ENCODE measurements at places on chromosomes 4 and X.
A peak's percentile ranks its signal among the peaks of the same experiment; 100 is the strongest.

DNA sequence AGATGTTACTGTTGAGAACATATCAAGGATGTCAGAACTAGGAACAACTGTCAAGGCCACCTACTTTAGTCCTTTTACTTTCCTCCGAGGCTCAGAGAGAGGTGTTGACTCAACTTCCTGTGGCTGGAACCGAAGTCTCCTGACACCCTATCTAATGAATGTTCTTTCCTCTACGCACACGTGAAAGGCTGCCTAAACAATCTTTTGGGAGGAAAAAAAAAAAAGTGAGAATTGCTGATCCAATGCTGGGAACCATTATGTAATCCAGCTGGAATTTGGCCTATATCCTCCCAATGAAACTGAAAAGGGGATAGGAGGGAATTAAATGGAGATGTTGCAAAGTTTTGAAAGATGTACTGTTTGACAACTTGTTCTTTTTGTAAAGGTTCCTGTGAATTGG, 8.3 kb upstream of the MAP7D3 start:
- DNase-seq, result peak; percentile 76

DNA sequence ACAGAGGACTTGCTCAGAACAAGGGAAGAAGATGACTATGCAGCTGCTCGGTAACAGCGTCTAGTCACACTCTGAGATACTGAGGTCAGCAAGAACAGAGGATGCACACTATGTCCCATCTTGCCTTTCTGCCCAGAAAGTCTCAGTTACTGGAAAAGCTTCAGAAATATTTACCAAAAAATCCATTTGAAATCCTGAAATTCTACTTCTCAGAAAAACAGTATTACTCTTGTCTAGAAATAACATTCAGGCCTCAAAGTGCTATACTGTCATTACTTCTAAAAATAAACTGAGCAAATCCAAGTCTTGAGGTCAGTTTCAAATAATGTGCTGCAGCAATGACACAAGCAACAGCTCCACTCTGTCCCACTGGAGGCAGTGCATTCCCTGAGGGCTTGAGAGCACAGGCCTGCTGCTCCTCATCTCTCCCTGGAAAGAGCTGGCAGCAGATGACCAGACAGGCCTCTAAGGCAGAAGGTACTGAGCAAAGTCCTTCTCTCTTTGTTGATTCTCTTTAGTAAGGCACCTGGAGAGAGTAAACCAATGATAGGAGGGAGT, 76.9 kb downstream of the CAMK2D start:
- peak; percentile 67 for DNase-seq

DNA sequence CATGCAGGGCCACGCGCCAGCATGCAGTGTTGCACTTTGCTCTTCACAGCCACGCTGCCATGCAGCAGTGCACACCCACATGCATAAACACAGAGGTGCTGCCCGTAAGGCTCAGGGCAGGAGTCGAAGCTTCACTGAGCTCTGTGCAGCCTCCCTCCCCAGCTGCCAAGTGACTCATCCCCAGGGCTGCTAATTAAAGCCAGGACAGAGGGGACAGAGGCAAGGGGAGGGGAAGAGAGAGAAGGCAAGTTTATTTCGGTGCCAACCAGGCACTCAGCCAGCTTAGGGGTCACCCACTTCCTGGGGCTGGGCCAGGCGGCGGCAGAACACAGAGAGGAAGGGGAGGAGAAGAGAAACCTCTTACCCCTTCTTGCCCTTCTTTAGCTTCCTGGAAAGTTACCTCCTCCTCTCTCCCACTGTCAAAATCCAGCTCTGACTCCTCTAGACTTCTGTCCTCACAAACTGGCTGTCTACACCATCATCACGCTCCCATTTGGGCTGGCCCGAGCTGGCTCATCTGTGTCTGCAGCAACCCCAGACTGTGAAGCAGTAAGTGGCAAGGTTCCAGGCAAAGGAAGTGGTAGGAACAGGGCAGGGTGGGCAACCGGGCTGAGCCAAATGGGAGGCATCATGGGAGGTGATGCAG, 6.2 kb upstream of the IQSEC2 start:
- DNase-seq, result peak; percentile 54

- no peak for DNase-seq
Observed at GRCh38 chrX:82961129-82961528, 547.0 kb upstream of the POU3F4 start.

DNA sequence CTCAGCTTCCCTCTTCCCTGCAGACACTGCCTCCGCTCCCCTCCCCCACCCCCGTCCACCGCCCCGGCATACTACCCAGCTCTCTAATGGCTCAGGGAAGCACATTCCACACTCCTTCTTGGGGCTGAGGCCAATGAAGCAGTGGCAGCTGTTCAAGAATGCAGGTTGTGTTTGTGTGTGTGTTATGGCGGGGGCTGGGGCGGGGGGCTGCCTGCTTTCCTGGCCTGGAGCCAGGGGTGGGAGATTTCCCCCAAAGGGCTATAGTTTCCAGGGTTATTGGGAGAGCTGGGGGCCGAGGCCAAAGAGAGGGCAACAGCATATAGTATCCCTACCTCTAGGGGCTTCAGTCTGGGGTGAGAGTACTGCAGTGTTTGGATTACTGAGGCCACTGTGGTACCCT, 149.4 kb downstream of the EFNB1 start:
- DNase-seq, result peak; percentile 72

GRCh38 chrX:132034648-132035047, 11.5 kb downstream of the STK26 start:
- no peak for DNase-seq

DNA sequence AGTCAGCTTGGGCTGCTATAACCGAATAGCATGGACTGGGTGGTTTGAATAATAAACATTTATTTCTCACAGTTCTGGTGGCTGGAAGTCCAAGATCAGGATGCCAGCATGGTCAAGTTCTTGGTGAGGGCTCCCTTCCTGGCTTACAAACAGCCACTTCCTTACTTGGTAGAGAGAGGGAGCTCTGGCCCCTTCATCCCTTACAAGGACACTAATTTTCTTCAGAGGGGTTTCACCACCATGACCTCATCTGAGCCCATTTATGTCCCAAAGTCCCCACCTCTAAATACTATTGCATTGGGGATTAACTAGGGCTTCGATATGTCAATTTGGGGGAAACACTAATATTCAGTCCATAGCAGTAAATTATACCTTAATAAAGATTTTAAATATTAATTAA, 61.8 kb downstream of the CLNK start:
- no peak for DNase-seq

DNA sequence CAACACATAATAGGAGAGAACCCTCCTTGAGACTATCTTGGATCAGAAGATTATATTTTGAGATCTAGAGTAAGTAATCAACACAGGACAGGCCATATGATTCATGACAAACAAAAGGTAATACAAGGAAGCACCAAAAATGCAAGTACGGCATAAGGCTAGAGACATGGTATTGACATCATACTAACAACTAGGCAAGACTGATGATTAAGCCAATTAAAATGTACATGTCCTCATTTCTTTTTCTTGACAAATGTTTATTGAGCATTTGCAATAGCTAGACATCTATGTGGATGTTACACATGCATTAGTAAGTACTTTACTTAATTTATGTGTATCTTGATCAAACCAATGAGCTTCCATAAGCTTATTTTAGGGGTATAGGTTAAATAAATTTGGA, 695.7 kb upstream of the GALNTL6 start:
- DNase-seq, result no peak

DNA sequence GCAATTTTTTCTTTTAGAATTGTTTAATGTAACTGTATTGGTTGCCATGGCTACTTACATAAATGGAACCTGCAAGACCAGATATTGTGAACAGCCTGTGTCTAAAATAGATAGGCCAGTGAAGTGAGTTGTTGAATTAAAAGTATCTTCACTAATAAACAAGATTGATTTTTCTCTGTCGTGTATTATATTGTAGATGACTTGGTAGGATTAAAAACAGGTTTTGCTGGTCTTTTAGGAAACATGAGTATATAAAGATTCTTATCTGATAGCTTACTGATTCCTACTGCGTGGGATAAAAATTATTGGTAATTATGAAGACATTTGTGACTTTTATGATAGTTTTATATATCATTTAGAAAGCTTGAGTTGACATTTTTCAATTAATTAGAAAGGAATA, 162.1 kb downstream of the KDM6A start:
- DNase-seq, result no peak

DNA sequence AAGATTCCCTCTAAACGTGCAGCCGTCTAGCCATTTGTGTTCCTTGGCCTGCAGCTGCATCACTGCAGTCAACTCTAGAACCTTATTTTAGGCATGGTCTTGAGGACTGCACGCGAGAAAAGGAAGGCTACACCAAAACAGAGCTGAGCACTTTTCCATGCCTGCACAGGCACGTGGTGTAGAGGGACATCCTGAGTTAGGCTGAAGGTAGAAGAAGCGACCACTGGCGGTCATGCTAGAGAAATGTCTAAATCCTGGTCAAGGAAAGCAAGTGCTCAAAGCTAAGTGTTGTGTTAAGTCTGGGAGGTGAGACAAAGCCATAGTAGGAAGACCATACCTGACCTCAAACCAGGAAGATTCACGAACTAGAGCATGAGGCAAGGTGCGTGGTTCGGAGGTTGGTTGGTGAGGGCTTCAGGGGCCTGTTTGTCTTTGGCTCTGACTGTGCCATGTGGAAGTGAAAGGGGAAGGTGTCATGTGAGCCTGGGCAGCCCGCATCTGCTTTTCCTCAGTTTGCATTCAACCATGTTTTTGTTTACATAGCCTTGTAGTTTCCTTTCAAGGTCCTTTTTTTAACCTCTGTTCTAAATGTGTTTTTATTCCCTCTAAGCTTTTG, 203.8 kb downstream of the AASDH start:
- DNase-seq, result no peak

DNA sequence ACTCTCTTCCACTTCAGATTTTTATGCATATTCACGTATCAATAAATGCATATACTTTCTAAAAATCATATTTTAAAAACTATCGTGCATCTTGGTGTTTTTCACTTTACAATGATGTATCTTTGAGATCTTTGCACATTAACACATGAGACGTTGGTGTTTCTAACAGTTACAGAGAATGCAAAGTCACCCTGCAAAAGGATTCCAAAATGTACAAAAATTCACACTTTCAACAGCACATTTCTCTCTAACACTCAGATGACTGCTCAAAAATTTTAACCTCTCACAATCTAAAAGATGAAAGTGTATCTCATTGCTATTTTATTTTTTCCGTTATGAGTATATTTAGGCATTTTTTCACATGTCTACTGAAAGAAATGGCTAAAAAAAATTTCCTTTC, 38.9 kb downstream of the ELOVL6 start:
- DNase-seq, result no peak

Data from astrocyte (in vitro differentiated cells and primary cell).